ELR (cell line): ENCODE measurements at places on chromosomes 1 and 21.

GRCh38 chr21:28444557-28444956 is 548.1 kb downstream of the LTN1 start:
- no peak for DNase-seq

- DNase-seq, result peak; percentile 34
Measured at GRCh38 chr1:218383681-218384080, 38.5 kb downstream of the TGFB2 start.

GRCh38 chr1:35532497-35533223 is 24.5 kb downstream of the KIAA0319L start:
- DNase-seq, result no peak

DNA sequence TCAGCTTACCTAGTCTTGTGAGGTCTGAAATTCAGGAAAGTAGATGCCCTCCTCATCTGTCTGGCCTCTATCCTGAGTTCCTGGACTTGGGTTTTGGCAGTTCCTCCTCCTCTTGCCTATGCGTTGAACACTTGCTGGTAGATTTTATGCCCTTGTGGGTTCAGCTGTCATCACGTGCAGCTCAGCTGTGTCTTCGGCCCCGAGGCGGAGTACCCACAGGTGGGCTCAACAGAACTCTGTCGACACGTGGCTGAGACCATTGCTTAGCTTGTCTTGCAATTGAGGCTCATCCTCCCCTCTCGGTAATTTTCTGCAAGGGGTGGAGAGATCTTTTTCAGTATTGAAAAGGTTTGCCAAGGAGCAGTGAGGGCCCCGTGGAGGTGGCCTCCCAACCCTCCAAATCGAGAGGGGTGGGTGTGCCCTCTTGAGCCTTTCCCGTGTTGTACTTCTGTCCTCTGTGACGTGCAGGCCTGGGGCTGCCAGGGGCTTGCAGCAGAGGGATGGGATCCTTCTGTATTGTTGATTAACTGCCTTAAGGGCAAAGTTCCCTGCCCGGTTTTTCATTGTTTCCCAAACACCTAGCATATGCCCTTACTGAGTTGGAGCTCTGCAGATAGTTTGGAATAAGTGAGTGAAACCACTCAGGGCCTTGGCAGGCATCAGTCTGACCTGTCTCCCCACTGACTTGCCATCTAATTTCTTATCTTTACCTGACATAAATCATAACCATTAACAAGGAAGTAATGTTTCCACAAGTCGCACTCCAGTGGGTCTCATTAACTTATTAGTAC is 2.9 kb downstream of the CENPS start:
- DNase-seq, result no peak

- DNase-seq, result no peak
Measured at GRCh38 chr21:45336870-45337269, 49.2 kb upstream of the POFUT2 start.
